ENCODE measurements at places on chromosomes 4 and X. TPM values are rescaled to one million over a fixed set of nuclear protein-coding genes. Genes with fewer than 3 reads are reported as not detected.

NAP1L5 gene
- total RNA-seq = 20.9 TPM

FAM47A gene
- total RNA-seq = not detected

EGF gene
- not detected for total RNA-seq

SPP1 gene
- total RNA-seq = 1.1 TPM

RTL5 gene
- 18.2 TPM for total RNA-seq

SMIM31 gene
- total RNA-seq = not detected

GSX2 gene
- total RNA-seq = not detected

DNA sequence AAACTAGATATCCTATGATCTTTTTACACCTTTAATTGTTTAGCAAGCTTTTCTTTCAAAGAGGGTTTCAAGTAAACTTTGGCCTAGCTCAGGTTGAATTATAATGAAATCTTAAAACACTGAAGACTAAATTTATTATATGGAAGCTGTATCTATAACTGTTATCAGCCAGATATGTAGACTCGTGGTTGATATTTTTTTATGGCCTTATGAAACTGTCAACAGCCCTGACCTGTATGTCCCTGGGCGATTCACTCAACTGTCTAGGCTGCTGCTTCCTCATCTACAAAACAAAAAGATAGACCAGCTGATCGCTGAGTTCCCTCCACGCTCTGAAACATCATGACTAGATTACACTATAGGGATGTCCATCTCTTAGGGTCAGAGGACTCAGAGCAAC is 21.2 kb upstream of the PDK3 start:
- no peak overlapping the region for H3K27ac ChIP-seq
- no peak for DNase-seq
- H3K36me3 ChIP-seq = no peaks in the 10 kb centered on the region
- no peak overlapping the region for H3K4me3 ChIP-seq

DNA sequence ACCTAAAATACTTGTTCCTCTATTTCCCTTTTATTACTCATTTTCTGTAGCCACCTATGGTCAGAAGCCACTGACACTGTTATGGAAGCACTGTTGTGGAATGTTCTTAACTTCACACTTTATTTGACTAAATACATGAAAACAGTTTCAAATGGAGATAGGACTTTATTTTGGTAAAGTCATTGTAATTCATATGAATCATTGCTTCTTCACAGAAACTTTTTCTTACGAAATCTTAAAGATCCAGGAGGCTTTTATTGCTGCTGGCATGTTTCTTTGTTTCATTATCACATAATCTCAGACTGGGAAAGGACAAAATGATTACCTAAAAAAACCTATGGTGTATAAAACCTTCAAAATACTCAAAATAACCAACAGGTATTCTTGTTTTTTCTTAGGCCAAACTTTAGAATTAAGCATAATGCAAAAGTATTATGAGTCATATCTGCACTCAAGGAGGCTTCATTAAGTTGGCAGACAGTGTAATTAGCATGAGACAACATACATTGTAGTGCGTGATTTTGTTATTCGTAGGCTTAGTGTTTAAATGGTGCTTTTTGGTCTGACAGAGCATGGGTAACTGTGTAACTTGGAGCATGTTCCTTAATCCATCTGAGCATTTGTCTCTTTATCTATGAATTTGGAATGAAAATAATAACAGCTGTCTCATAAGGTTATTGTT is 58.0 kb downstream of the SH3BGRL start:
- no peaks in the 10 kb centered on the region for H3K36me3 ChIP-seq
- no peaks in the 10 kb centered on the region for H3K27me3 ChIP-seq
- no peak overlapping the region for H3K27ac ChIP-seq
- H3K4me1 ChIP-seq = no peaks in the 10 kb centered on the region
- no peak overlapping the region for H3K4me3 ChIP-seq

DNA sequence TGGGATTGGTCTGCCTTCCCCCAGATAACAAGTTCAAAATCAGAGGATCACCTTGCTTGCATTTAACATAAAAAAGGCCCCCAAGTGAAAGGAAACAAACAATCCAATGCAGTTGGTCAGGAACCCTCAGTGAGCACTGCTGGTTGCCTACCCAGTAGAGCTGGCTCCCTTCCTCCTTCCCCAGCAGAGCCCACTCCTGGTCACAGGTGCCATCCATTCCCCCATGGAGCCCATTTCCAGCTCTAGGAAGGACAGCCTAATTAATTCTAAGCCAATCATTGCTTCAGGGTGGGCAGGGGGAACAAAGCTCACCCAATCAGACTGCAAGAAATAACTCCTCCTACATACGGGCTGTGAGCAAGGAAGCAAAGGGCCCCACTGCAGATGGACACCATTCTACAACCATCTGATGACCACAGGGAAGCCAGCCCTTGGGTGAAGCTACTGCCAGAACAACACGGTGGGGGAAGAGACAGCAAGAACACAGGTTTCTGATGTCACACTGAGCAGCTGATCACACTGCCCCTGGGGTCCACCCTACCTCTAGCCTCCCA is 86.5 kb downstream of the SH3KBP1 start:
- H3K4me1 ChIP-seq = peaks cover 14% of the 10 kb centered on the region
- no peaks in the 10 kb centered on the region for H3K36me3 ChIP-seq
- H3K27ac ChIP-seq = peak overlapping the region; percentile 82

DNA sequence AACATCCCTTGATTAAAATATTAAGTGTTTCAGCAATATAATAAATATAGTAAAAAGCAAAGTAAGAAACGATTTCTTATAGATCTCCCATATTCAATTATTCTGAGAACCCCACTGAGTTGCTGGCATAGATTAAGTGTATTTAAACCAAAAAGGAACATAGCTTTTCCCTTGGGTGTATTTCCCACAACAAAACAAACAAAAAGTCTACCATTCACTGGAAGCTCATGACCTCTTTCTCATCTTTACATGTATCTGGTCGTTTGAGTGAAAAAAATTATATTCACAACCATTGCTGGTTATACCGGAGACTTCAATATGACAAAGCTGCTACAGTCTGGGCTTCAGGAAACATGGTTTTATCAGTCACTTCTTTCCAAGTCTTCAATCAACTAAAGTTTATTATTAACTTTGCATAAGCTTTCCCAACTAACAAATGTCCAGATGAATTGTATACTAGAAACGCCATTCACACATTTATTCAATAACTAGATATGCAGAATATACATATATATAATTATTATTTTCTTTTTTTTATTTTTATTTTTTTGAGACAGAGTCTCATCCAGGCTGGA is 38.6 kb downstream of the ZNF827 start:
- H3K4me1 ChIP-seq = peaks cover 7% of the 10 kb centered on the region
- no peaks in the 10 kb centered on the region for H3K27me3 ChIP-seq
- H3K4me3 ChIP-seq = no peak overlapping the region
- H3K36me3 ChIP-seq = no peaks in the 10 kb centered on the region
- no peak overlapping the region for H3K27ac ChIP-seq

- no peak for DNase-seq
- no peak overlapping the region for H3K27ac ChIP-seq
- H3K4me1 ChIP-seq = peaks cover 3% of the 10 kb centered on the region
- no peaks in the 10 kb centered on the region for H3K27me3 ChIP-seq
Measured at GRCh38 chr4:75135068-75135825, 202.3 kb downstream of the PARM1 start.

GRCh38 chr4:150033901-150034300 is 44.3 kb upstream of the DCLK2 start:
- H3K4me3 ChIP-seq = no peak overlapping the region
- peaks cover 2% of the 10 kb centered on the region for H3K27me3 ChIP-seq
- no peak for DNase-seq

GRCh38 chr4:139898293-139898692 is 232.7 kb downstream of the MGST2 start:
- DNase-seq = no peak
- peaks cover 9% of the 10 kb centered on the region for H3K27me3 ChIP-seq
- peaks cover 40% of the 10 kb centered on the region for H3K4me1 ChIP-seq
- peak overlapping the region; percentile 12 for H3K4me3 ChIP-seq

- peak overlapping the region; percentile 95 for H3K27ac ChIP-seq
- H3K36me3 ChIP-seq = no peaks in the 10 kb centered on the region
- peak overlapping the region; percentile 30 for H3K4me3 ChIP-seq
- H3K27me3 ChIP-seq = peaks cover 4% of the 10 kb centered on the region
Measured at GRCh38 chr4:112348488-112349158, 51.5 kb downstream of the ALPK1 start.

GRCh38 chr4:128394778-128395177 is 107.2 kb upstream of the PGRMC2 start:
- H3K4me1 ChIP-seq = no peaks in the 10 kb centered on the region
- no peaks in the 10 kb centered on the region for H3K36me3 ChIP-seq
- no peak overlapping the region for H3K4me3 ChIP-seq
- no peak overlapping the region for H3K27ac ChIP-seq
- no peak for DNase-seq

- DNase-seq = peak; percentile 15
- no peak overlapping the region for H3K4me3 ChIP-seq
- no peaks in the 10 kb centered on the region for H3K27me3 ChIP-seq
Measured at GRCh38 chr4:3439391-3439790, 2.4 kb upstream of the HGFAC start.

DNA sequence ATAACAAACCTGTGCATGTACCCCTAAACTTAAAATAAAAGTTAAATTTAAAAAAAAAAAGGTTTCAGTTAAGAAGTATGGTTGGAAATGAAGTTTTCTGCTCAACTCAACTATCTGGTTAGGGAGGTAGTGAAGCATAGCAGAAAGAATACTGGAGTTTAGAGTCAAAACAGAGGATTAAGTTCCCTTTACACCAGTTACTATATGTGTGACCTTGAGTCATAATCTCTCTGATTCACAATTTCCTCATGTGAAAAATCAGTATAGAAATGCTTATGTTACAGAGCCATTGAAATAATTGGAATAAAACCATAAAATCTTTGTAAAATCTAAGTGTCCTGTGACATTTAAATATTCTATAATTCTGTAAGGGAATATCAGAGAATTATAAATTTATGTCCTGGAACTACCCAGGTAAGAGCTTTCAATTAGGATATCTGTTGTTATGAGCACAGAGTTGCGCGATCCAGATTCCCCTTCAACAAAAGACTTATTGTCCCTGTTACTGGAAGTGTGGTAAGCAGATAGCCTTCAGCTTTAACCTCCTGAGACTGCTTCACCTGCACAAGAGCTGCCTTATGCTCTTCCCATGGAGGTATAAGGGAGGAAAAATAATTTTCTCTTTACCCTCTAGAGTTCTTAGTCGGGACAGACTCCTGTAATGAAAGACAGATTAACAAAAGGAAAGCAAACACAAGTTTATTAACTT is 203.8 kb upstream of the NRK start:
- H3K4me3 ChIP-seq = no peak overlapping the region
- H3K36me3 ChIP-seq = no peaks in the 10 kb centered on the region
- no peak for DNase-seq
- H3K4me1 ChIP-seq = peaks cover 3% of the 10 kb centered on the region
- no peak overlapping the region for H3K27ac ChIP-seq

GRCh38 chrX:47097018-47097417 is 18.8 kb downstream of the RGN start:
- peaks cover 6% of the 10 kb centered on the region for H3K4me1 ChIP-seq
- H3K4me3 ChIP-seq = peak overlapping the region; percentile 46
- H3K27me3 ChIP-seq = no peaks in the 10 kb centered on the region

- H3K27me3 ChIP-seq = no peaks in the 10 kb centered on the region
- no peak overlapping the region for H3K27ac ChIP-seq
- H3K4me3 ChIP-seq = no peak overlapping the region
- no peaks in the 10 kb centered on the region for H3K36me3 ChIP-seq
- DNase-seq = no peak
Measured at GRCh38 chrX:129449148-129449547, 74.1 kb downstream of the SMARCA1 start.

DNA sequence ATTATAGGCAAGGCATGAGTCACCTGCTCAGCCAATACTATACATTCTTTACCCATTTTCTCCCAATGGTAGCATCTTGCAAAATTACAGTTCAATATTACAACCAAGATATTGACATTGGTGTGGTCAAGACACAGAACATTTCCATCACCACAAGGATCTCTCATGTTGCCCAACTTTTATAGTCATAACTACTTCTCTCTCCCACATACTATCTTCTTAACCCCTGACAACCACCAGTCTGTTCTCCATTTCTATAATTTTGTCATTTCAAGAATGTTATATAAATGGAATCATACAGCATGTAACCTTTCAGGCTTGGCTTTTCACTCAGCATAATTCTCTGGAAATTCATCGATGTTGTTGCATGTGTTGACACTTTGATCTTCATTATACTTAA is 144.9 kb downstream of the ENOX2 start:
- no peak overlapping the region for H3K4me3 ChIP-seq
- H3K27me3 ChIP-seq = no peaks in the 10 kb centered on the region
- no peak overlapping the region for H3K27ac ChIP-seq
- H3K36me3 ChIP-seq = no peaks in the 10 kb centered on the region

GRCh38 chrX:149286940-149287349 is 218.2 kb downstream of the IDS start:
- H3K27ac ChIP-seq = no peak overlapping the region
- H3K4me1 ChIP-seq = no peaks in the 10 kb centered on the region
- H3K4me3 ChIP-seq = no peak overlapping the region
- H3K36me3 ChIP-seq = no peaks in the 10 kb centered on the region

DNA sequence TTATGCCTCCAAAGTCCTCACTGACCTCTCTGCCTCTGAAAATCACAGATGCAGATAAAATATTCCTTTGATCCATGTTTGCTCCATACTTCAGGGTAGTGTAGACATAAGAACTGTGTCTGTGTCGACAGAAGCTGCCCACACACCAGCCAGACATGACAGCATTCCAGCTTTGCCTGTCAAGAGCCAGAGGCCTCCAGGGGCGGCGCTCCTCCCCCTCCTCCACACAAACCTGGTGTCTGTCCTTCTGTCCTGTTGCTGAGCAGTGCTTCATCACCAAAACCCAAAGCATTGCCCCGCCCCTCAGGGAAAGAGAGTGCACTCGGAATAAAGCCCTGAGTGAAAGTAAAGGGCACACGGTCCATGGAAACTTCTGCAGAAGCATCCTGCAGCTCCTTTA is 379.4 kb downstream of the FBXW7 start:
- peak; percentile 27 for DNase-seq
- no peaks in the 10 kb centered on the region for H3K36me3 ChIP-seq

GRCh38 chr4:60721685-60722084 is 478.4 kb upstream of the ADGRL3 start:
- no peaks in the 10 kb centered on the region for H3K36me3 ChIP-seq
- DNase-seq = no peak
- H3K4me3 ChIP-seq = no peak overlapping the region
- H3K27ac ChIP-seq = no peak overlapping the region

GRCh38 chr4:114364857-114365256 is 233.8 kb upstream of the UGT8 start:
- no peaks in the 10 kb centered on the region for H3K4me1 ChIP-seq
- H3K4me3 ChIP-seq = no peak overlapping the region
- DNase-seq = no peak
- no peak overlapping the region for H3K27ac ChIP-seq
- no peaks in the 10 kb centered on the region for H3K27me3 ChIP-seq

- DNase-seq = no peak
- H3K27ac ChIP-seq = no peak overlapping the region
- H3K4me1 ChIP-seq = no peaks in the 10 kb centered on the region
- no peak overlapping the region for H3K4me3 ChIP-seq
- peaks cover 7% of the 10 kb centered on the region for H3K36me3 ChIP-seq
Measured at GRCh38 chrX:42442745-42443144, 335.2 kb downstream of the PPP1R2C start.

All from glutamatergic neuron (in vitro differentiated cells).